ENCODE measurements at places on chromosomes 3 and 15.

GRCh38 chr3:178439504-178439903 lies 96.7 kb upstream of the KCNMB2 start:
- no peak for DNase-seq

DNA sequence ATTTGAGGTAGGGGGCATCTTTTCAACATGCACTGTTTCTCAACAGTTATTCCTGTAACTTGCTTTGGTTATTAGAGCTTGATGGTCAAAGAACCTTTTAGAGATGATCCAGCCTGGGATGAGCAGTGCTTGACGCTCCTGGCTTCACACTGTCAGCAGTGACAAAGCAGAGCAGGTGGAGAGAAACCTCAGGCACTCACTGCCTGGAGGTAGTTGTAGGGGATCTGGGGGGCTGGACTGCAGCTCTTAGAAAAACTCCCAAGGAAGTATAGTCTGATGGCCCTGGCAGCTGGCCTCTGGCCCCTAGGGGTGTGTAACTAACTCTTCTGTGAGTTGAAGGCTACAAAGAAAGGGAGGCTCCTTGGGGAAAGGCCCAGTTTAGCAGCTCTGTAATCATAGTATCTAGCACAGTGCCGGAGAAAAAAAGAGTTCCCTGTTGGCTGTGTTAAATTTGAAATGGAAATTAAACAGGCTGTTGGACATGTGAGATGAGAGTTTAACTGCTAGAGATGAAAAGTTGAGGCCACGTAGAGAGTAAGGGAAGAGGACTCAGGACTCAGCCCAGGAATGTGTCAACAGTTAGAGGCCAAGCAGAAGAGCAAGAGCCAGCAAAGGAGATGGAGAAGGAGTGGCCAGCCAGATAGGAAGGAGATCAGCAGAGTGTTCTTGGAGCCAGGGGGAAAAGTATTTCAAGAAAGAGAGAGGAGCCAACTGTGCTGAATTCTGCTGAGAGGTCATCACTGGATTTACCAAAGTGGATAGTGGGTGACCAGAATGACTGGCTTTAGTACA lies 14.2 kb downstream of the OXNAD1 start:
- no peak for DNase-seq

- DNase-seq: no peak
Observed at GRCh38 chr15:55782901-55783300, 39.9 kb upstream of the PRTG start.

GRCh38 chr15:54772663-54773062 lies 424.1 kb downstream of the RSL24D1 start:
- DNase-seq: no peak

DNA sequence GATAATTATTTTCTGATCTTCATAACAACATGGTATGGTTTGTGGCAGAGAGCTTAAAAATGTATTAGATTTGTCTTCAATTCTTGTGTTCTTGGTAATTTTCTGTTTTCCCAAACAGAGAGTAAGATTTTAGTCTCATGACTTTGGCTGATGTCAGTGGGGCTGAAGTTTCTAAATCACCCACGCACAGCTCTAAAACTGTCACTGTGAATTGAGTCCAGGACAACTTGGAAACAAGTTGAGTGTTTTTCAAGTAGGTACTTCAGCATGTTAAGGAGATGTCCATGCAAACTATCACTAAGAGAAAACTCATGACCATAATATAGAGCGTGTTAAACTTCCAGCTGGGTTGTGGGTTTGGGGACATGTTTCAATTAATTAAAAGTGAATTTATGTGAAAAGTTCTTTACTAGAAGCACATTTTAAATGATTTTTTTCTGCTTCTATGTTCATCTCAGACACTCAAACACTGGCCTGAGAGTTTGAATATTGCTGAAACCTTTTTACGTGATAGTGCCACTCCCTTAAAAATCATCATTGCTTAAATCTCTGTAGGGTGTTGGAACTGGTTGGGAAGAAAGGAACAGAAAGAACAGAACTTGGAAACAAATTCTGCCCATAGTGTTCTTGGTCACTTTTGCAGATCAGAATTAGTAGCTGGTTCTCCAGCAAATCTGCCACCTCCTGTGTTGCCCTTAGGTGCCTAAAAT lies 89.8 kb downstream of the KLHL25 start:
- no peak for DNase-seq

GRCh38 chr3:12120374-12121140 lies 38.2 kb downstream of the TIMP4 start:
- DNase-seq: no peak

DNA sequence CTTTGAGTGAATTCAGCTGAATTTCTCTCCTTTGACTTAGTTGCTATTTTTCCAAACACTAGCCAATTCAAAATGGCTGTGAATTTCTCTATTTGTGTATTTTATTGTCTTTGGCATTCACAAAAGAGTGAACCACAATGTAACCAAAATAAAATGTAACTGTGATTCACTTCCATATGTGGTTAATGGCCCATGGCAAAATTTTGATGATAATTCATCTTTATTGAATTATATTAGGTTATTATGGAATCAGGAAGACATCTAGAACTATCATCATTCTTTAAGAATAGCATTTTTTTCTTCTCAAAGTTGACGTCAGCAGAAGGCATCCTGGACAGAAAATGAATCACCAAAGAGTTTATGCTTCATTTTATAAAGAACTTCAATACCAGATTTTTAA lies 705.3 kb upstream of the NAALADL2 start:
- no peak for DNase-seq

- DNase-seq: no peak
Observed at GRCh38 chr3:107767897-107768605, 245.3 kb downstream of the BBX start.

DNA sequence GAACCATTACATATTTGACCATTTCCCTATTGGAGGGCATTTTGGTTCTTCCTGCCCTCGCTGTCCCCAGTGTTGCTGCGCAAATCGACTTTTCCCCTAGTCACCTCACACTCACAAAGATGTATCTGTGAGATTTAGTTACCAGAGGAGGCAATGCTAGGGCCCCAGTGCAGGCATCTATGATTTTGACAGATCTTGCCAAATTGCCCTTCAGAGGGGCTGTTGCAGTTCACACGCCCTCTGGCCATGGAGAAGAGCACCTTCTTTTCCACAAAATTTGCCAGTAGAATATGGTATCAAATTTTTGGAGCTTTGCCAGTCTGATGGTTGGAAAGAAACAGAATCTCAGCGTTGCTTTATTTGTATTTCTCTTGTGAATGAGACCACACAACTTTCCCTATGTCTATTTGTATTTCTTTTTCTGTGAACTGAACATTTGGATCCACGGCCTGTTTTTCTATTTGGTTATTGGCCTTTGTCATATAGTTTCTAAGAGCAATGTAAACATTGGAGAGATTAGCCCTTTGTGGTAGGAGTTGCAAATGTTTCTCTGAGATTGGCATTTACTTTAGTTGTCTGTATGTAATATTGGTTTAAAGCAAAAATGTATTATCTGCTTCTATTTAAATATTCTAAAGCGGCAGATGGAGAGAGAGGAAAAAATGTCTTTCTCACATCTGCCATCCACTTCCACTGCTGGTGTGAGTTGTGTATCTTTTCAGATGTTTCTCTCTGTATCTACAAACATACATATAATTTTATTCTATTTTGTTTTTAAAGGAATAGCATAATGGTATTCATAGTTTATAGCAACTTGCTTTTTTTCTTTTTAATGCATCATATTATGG lies 66.1 kb downstream of the DNASE1L3 start:
- no peak for DNase-seq

DNA sequence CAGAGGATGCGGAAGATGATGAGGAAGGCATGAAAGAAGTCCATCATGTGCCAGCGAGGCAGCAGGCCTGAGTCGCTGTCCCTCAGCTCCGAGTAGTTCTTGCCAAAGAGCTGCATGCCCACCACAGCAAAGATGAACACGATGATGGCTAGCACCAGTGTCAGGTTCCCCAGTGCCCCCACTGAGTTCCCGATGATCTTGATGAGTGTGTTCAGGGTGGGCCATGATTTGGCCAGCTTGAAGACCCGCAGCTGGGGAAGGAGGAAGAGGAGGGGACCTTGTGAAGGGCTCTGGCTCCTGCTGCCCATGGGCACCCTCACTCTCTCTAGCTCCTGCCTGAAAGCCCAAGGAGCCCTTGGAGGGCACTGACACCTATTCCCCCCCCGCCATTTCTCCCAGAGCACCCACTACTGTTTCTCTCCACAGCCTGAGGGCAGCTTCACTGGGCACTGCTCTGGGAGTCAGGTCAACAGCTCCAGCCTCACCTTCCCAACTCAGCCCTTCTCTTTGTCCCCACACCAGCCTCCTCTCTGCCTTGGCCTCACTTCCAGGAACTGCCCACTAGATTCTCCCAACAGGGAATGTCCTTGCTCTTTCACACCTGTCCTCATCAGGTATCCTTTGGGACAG lies 63.6 kb downstream of the SCN5A start:
- peak; percentile 32 for DNase-seq

- no peak for DNase-seq
Observed at GRCh38 chr15:99944131-99944530, 210.9 kb upstream of the LYSMD4 start.

DNA sequence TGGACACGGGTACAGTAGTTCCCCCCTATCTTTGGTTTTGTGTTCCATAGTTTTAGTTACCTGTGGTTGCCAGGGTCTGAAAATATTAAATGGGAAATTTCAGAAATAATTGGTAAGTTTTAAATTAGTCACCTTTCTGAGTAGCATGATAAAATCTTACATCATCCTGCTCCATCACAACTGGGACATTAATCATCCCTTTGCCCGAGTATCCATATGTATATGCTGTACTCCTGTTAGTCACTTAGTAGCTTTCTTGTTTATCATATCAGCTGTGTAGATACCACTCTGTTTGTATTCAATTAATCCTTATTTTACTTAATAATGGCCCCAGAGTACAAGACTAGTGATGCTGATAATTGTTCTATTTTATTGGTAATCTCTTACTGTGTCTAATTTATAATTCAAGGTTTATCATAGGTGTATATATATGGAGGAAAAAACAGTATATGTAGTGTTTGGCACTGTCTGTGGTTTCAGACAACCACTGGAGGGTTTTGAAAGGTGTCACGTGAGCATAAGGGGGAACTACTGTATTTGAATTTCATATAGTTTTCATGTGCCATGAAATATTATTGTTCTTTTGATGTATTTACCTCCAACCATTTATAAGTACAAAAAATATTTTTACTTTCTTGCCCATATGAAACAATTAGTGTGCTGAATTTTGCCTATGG lies 41.4 kb downstream of the CTDSPL2 start:
- DNase-seq: no peak

- DNase-seq: no peak
Observed at GRCh38 chr3:7215706-7216105, 354.8 kb downstream of the GRM7 start.

- DNase-seq: no peak
Observed at GRCh38 chr15:44145495-44145894, 49.6 kb downstream of the FRMD5 start.

GRCh38 chr3:185150561-185150960 lies 2.3 kb downstream of the C3orf70 start:
- DNase-seq: no peak

DNA sequence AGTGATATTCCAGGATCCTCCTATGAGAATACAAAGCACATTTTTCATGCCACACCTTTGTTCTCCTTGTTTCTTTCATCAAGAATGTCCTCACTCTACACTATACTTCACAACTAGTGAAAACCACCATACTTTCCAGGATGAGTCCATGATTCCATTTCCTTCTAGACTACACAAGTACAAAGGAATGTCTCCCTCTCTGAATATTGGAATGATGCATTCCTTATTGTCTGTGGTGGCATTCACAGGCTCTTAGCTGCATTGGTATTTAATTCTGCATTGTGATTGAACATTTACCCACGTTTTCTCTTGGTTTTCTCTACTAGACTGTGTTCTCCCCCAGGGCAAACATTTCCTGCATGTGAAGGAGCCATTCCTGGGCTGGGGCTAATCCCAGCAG lies 217.5 kb downstream of the RAP2B start:
- no peak for DNase-seq

- DNase-seq: no peak
Observed at GRCh38 chr15:25643120-25643519, 204.3 kb upstream of the UBE3A start.

DNA sequence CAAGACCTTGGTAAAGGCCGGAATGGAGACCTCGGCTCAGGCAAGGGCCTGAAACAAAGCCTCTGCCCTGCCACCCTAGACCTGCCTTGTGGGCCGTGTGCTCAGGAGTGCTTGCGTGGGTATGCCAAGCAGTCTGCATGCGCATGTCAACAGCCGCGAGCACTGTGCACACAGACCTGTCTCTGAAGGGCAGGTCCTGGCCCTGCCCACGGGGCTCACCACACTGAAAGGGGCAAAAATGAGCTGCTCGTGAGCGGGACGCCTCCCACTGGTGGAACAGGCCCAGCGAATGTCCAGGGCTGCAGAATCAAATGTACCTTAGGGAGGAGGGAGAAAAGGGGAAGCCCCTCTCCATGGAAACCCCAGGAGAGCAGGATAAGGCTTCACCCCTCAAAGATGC lies 44.3 kb upstream of the FGD5 start:
- peak; percentile 13 for DNase-seq

- no peak for DNase-seq
Observed at GRCh38 chr15:48861813-48862431, 16.0 kb upstream of the EID1 start.

DNA sequence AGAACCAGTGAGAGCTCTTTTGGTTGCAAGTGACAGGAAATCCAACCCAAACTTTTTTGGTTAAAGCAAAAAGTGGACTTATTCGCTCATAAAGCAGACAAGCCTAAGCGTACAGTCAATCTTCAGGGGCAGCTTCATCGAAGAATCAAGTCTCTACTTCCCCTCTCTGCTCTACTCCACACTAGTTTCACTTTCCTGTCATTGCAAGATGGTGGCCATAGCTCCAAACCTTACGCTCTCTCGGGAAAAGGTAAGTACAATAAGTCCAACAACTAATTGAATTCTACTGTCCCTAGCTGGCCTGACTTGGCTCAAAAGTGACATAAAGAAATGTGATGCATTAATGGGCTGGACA lies 24.9 kb upstream of the ZNF710 start:
- no peak for DNase-seq

- no peak for DNase-seq
Observed at GRCh38 chr15:64665179-64665578, 110.2 kb downstream of the RBPMS2 start.

DNA sequence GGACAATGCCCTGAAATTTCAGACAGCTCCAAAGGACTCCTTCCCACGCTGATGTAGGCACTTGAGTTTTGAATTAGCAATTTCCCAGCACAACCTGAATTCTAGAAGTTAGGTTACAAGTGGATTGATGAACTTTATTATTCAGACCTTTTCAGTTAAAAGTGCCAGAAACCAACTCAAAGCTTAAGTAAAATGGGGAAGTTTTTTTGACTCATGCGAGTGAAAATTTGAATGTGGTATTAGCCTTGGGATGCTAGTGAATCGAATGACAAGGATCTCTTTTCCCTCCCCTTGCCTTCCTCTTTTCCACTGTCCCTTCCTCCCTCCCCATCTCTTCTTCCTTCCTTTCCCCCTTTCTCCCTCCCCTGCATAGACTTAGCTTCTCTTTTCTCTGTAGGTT lies 295.1 kb upstream of the PROK2 start:
- no peak for DNase-seq

GRCh38 chr3:98532275-98532637 lies 478 bp downstream of the GPR15 start:
- no peak for DNase-seq

GRCh38 chr3:131370935-131371687 lies 10.5 kb upstream of the NUDT16 start:
- no peak for DNase-seq

- no peak for DNase-seq
Observed at GRCh38 chr3:171385086-171385485, 75.1 kb downstream of the TNIK start.
